BE2C (cell line): ENCODE measurements at places on chromosomes 2 and 18.

- DNase-seq = no peak
Measured at GRCh38 chr2:105798595-105798994, 53.9 kb downstream of the NCK2 start.

- no peak for DNase-seq
Measured at GRCh38 chr2:2798337-2798736, 467.3 kb upstream of the MYT1L start.

GRCh38 chr2:187826023-187826422 lies 271.8 kb upstream of the TFPI start:
- peak; percentile 13 for DNase-seq

DNA sequence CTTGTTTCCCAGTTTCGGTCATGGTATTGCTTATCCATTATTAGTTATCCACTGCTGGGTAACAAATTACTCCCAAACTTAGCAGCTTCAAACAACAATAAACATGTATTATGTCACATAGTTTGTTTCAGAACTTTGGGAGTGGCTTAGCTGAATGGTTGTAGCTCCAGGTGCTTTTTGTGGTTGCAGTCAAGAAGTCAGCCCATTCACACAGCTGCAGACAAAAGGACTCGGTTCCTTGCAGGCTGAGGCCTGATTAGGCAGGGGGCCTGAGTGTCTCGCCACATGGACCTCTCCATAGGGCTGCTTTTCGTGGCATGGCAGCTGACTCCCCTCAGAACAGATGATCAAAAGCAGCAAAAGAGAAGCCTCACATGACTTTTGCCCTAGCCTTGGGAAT lies 58.2 kb upstream of the ITGA4 start:
- no peak for DNase-seq

DNA sequence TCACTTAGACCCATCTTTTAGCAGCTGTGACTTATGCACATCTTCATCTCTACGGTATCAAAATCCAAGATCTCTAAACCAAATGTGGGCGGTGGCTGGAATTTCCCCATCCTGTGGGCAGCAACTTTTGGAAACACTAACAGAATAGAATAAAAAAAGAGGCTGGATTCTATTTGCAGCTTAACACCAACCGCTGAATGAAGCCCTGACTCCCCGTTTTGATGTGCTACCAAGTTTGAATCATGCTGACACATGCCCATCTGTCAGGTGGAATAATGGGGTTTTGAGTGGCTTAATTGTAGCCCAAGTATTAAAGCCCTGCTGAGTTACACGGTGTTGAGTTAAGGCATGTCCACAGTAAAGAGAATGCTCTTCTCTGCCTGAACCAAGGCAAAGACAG lies 165.2 kb downstream of the MTCL1 start:
- no peak for DNase-seq

- DNase-seq = no peak
Measured at GRCh38 chr18:23570912-23571504, 15.3 kb downstream of the NPC1 start.

GRCh38 chr2:180247658-180248057 lies 240.6 kb upstream of the CWC22 start:
- no peak for DNase-seq

GRCh38 chr2:223084873-223085272 lies 32.9 kb downstream of the KCNE4 start:
- DNase-seq = peak; percentile 91

- peak; percentile 70 for DNase-seq
Measured at GRCh38 chr2:2230433-2230817, 100.7 kb downstream of the MYT1L start.

- no peak for DNase-seq
Measured at GRCh38 chr2:174121175-174121574, 127.2 kb downstream of the OLA1 start.

- DNase-seq = no peak
Measured at GRCh38 chr2:43210467-43211303, 15.7 kb downstream of the ZFP36L2 start.

DNA sequence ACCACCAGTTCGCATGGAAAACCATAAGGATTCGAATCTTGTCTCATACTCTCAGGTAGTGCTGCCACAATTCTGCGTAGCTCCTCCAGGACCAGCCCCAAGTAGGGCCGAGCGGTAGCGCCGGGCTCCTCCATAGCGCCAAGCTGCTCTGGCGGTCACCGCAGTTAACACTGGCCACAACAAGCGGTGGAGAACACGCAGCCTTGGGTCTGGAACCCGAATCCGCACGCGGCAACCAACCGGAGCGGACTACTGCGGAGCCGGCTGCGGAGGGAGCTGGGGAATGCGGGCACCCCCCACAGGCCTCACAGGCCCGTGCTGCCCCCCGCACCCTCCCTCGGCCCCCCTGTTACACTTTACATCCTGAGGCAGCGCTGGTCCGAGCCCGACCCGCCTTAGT lies 531.5 kb downstream of the STK39 start:
- DNase-seq = no peak

DNA sequence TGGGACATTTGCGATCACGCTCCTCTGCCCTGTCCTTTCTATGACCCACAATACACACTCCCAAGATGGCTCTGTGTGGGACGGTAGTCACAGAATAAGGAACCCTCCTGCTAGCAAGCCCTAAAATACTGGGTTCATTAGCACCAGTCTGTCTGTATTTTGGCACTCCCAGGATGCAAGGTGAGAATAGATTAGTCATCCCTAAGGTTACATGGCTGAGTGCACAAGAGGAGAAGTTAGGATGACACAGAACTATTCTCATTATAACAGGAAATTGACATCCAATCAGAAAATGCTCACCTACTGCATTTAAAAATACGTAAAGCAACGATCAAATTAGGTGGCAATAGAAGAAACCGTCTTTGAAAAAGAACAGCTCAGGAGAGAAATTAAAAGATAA lies 590.2 kb downstream of the EPHA4 start:
- DNase-seq = no peak

DNA sequence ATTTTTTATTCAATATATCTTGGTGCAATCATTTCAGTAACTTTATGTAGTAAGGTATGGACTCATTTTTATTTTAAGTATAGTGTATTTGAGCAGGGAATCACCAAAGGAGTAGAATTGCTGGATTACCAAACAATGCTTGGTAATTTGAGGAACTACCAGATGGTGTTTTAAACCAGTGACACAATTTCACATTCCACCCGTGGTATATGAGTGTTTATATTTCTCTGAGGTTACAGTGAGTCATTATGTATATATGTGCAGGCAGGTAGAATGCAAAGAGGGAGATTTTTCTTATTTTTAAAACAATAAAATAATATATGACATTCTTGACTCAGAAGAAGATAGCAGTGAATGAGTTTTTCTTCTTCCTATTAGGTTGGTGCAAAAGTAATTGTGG lies 596.9 kb downstream of the DCC start:
- DNase-seq = no peak

GRCh38 chr2:70596739-70597138 lies 43.1 kb upstream of the TGFA start:
- no peak for DNase-seq

GRCh38 chr2:48529194-48529593 lies 760 bp upstream of the STON1 start:
- no peak for DNase-seq

DNA sequence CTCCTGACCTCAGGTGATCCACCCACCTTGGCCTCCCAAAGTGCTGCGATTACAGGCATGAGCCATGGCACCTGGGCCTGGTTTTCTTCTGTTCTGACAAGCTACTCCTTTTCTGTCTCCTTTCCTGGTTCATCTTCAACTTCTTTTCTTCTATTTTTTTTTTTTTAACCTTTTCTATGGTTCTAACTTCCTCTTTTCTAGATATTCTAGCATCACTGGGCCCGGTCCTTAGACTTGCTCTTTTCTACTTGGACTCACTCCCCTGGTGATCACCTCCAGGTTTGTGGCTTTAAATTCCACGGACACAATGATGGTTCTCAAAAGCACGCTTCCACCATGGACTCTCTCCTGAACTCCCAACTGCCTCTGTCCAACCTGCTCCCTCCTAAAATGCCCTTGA lies 2.0 kb downstream of the EIF2AK2 start:
- no peak for DNase-seq

GRCh38 chr2:240986787-240987411 lies 11.5 kb upstream of the SNED1 start:
- DNase-seq = peak; percentile 11

GRCh38 chr2:12320027-12320734 lies 396.6 kb upstream of the TRIB2 start:
- DNase-seq = no peak

GRCh38 chr18:6746386-6746960 lies 17.0 kb downstream of the ARHGAP28 start:
- no peak for DNase-seq

GRCh38 chr18:47964053-47964452 lies 33.6 kb upstream of the SMAD2 start:
- no peak for DNase-seq

DNA sequence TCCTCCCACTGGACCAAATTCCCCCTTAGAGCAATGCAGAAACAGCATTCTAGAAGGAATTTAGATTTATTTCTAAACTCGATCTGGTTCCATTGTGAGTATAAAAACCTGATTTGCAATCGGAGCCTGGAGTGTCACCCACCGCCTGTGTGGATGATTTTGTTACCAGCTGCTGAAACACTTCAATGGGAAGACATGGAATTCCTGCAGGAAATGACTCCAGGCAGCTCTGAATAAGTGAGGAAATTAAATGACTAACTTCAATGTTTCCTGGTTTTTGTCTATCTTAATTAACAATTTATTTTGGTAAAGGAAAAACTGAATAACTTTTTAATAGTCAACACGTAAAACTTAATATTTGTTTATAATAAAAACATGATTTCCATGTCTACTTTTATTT lies 19.3 kb downstream of the CTAGE1 start:
- no peak for DNase-seq

DNA sequence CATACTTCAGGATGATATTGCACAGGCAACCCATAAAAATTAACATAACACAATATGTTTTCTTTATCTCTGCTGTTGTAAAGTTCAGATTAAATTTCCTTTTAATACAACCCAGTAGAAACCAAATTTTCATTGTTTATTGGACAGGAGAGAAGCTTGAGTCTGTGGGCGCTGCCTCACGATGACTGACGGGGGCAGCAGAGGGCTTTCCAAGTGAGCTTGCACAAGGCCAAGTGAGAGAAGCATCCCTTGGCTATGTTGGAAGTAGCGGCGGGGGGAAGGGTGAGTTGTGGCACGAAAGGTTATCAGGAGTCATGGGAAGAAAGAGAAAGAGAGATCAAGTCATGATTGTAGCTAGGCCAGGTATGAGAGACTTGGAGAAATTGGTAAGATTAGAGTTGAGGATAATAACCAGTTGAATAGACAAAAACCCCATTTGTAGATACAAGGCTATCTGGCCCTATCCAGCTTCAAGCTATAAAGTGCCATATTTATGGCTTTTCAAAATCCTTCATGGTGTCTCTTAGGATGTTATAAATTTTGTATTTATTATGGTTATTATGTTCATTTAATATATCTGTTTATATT lies 413.7 kb upstream of the FAM98A start:
- DNase-seq = peak; percentile 79

GRCh38 chr2:18422432-18423165 lies 137.9 kb downstream of the RDH14 start:
- no peak for DNase-seq
